ENCODE measurements at places on chromosomes 3 and 15.

- no peaks in the 10 kb centered on the region for H3K27me3 ChIP-seq
- H3K27ac ChIP-seq, result no peak overlapping the region
- no peaks in the 10 kb centered on the region for H3K4me1 ChIP-seq
- no peak overlapping the region for H3K4me3 ChIP-seq
- no peaks in the 10 kb centered on the region for H3K36me3 ChIP-seq
These were observed 163.6 kb downstream of the TUSC7 start for GRCh38 chr3:116873142-116873541.

DNA sequence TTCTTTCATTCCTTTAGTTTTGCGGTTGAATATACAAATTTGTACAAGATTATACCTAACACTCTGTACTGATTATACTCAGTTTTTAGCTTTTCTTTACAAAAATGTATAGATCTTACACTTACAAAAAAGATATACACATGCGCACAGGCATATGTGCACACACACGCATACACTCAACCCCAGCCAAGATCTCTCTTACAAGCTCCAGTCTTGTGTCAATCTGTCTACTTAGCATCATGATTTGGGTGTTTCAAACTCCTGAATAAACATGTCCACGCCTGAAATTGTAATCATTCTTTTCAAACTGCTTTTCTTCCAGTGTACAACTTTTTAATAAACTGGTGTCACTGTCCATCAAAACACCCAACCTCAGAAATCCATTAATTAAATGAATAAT, 180.7 kb downstream of the NAALADL2 start:
- no peak for DNase-seq
- no peak overlapping the region for H3K4me3 ChIP-seq
- no peaks in the 10 kb centered on the region for H3K36me3 ChIP-seq
- no peaks in the 10 kb centered on the region for H3K4me1 ChIP-seq

DNA sequence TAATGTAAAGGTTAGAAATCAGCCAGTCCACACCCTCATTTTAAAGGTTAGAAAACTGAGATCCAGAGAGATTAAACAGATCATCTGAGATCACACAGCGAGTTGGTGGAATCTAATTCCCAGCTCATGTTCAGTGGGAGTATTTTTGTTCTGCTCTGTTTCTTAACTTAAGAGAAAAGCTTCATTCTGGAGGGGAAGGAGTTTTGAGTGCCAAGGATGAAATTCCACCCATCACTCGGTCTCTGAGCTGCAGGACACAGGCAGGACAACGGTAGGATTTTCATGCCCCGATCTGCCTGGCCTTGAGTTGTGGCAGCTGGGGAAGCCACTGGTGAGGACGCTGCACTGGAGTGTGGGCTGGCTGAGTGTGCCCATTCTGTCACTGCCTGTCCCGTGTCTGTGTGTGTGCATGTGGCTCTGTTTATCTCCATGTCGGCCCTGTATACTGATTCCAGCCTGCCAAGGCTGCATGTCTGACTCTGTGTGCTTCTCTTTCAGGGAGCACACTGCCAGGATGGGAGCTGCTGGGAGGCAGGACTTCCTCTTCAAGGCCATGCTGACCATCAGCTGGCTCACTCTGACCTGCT, 94.3 kb downstream of the CEMIP start:
- no peak overlapping the region for H3K27ac ChIP-seq
- no peaks in the 10 kb centered on the region for H3K36me3 ChIP-seq
- H3K4me1 ChIP-seq, result peaks cover 5% of the 10 kb centered on the region
- no peak overlapping the region for H3K4me3 ChIP-seq

DNA sequence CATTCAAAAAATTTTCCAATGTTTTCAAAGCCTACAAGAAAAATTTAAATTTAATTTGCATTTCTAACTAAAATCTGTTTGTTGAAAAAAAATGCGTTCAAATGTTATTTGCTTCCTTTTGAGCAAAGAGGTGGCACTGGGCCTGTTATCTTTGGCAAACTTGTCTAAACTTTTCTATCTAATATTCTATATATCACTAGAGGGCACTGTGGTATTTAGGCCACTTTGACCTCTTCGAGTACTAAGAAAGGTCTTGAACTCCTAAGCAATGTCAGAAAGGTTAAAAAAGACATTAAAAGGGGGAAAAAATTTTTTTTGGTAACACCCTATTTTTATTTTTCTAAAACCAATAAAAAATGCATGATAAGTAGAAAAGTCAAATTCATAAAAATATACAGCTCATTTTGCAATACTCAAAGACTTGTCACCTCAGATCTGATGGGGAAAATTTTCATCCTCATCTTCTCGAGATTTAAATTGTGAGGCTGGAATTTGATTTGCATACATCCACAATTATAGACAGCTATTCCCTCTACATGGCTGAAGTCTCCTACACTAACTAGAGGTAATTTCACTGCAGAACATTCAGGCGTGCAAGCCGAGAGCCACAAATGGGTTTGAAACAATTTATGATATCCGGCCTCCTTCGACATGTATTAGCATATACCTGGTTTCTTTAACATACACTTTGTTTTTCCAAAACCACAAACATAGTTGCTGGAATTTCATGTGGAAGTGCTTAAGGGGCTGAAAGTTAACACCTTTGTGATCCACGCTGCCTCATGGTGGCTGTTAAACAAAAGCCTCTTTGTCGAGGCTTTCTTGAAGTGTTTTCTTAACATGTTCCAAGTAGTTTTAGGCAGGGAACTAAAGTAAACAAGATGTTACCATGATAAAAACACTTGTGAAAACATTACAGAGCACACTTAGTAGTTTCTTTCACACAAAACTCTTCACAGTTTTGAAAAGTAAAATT, 576.4 kb downstream of the FOXP1 start:
- H3K27me3 ChIP-seq, result no peaks in the 10 kb centered on the region
- peak overlapping the region; percentile 98 for H3K27ac ChIP-seq
- peaks cover 18% of the 10 kb centered on the region for H3K36me3 ChIP-seq
- H3K4me1 ChIP-seq, result peaks cover 47% of the 10 kb centered on the region

DNA sequence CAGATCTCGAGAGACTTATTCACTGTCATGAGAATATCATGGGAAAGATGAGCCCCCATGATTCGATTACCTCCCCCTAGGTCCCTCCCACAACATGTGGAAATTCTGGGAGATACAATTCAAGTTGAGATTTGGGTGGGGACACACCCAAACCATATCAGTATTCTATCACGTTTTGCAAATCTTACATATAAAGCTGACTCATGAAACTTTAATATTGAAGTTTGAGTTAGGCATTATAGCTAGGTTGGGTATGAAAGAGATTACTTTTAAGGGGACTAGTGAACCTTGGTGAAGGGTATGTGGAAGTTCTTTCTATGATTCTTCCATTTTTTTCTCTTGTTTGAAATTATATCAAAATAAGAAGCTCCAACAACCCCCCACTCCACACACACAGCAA, 117.7 kb upstream of the RASGRP1 start:
- no peak for DNase-seq
- H3K4me3 ChIP-seq, result no peak overlapping the region
- no peaks in the 10 kb centered on the region for H3K27me3 ChIP-seq
- no peak overlapping the region for H3K27ac ChIP-seq
- no peaks in the 10 kb centered on the region for H3K36me3 ChIP-seq

GRCh38 chr15:82803793-82804574, 1.9 kb downstream of the FSD2 start:
- H3K27me3 ChIP-seq, result no peaks in the 10 kb centered on the region
- no peak overlapping the region for H3K27ac ChIP-seq
- peaks cover 21% of the 10 kb centered on the region for H3K4me1 ChIP-seq
- no peaks in the 10 kb centered on the region for H3K36me3 ChIP-seq
- no peak for DNase-seq
- no peak overlapping the region for H3K4me3 ChIP-seq

- H3K4me1 ChIP-seq, result no peaks in the 10 kb centered on the region
- H3K4me3 ChIP-seq, result no peak overlapping the region
- H3K27me3 ChIP-seq, result no peaks in the 10 kb centered on the region
These were observed 65.1 kb downstream of the PIK3CB start for GRCh38 chr3:138769616-138770015.

GRCh38 chr3:45507820-45508317, 86.7 kb upstream of the LIMD1 start:
- no peak overlapping the region for H3K4me3 ChIP-seq
- H3K27ac ChIP-seq, result no peak overlapping the region
- H3K27me3 ChIP-seq, result no peaks in the 10 kb centered on the region
- no peaks in the 10 kb centered on the region for H3K4me1 ChIP-seq
- peaks cover 14% of the 10 kb centered on the region for H3K36me3 ChIP-seq
- no peak for DNase-seq

GRCh38 chr3:120569222-120570057, 26.7 kb upstream of the NDUFB4 start:
- peaks cover 7% of the 10 kb centered on the region for H3K27me3 ChIP-seq
- no peak overlapping the region for H3K4me3 ChIP-seq
- no peaks in the 10 kb centered on the region for H3K36me3 ChIP-seq
- no peak for DNase-seq
- H3K4me1 ChIP-seq, result no peaks in the 10 kb centered on the region

DNA sequence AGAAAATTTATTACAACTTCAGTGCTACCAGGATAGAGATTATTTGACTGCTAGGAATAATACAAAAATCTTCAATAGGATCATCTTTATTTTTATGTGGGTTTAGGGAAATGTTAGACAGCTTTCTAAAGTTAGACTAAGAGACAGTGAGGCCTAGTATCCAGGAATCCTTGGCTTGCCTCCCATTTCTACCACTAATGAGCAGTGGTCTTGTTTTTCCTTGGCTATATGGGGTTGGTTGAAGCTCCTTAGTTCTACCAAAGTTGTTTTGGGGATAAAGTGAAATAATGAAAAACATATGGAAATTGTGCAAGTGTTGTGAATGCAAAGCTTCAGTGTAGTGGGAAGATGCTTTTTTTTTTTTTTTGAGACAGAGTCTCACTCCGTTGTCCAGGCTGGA, 16.8 kb downstream of the AP4E1 start:
- no peaks in the 10 kb centered on the region for H3K27me3 ChIP-seq
- no peak overlapping the region for H3K4me3 ChIP-seq
- DNase-seq, result no peak
- no peaks in the 10 kb centered on the region for H3K4me1 ChIP-seq

- H3K27me3 ChIP-seq, result peaks cover 5% of the 10 kb centered on the region
- no peak for DNase-seq
- H3K36me3 ChIP-seq, result no peaks in the 10 kb centered on the region
- no peaks in the 10 kb centered on the region for H3K4me1 ChIP-seq
These were observed 81.1 kb upstream of the MFGE8 start for GRCh38 chr15:88994286-88994685.

- no peak within 1 kb of the TSS for H3K27ac ChIP-seq
- H3K36me3 ChIP-seq, result no peaks in the 10 kb centered on the region
- peak; percentile 20 for DNase-seq
- no peak within 1 kb of the TSS for H3K4me3 ChIP-seq
These were observed at the start of gene PCOLCE2 for GRCh38 chr3:142888481-142889211. Gene PCOLCE2 (minus strand): TSS chr3:142889083. CDS start chr3:142888896, 187 bp downstream.

DNA sequence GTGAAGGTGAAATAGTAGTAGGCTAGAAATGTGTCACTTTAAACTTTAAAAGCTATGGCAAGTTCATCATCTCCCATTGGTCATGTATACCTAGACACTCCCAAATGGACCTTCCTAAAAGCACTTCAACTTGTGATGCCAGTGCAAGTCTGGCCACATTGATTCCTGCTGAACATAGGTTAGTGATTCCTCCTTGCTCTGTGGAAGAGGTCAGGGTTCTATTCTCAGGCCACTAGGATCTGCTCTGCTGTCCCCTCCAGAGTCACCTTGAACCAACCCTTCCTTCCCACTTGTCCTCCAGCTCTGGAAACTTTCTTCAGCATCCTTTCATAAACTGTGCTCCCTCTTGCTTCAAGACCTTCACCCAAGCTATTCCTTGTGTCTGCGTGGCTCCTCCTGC, 301.7 kb downstream of the RPLP1 start:
- no peak overlapping the region for H3K27ac ChIP-seq
- DNase-seq, result no peak
- H3K27me3 ChIP-seq, result no peaks in the 10 kb centered on the region

GRCh38 chr15:33309602-33310276, 1.0 kb upstream of the RYR3 start:
- H3K36me3 ChIP-seq, result no peaks in the 10 kb centered on the region
- H3K4me3 ChIP-seq, result no peak overlapping the region
- no peaks in the 10 kb centered on the region for H3K4me1 ChIP-seq

DNA sequence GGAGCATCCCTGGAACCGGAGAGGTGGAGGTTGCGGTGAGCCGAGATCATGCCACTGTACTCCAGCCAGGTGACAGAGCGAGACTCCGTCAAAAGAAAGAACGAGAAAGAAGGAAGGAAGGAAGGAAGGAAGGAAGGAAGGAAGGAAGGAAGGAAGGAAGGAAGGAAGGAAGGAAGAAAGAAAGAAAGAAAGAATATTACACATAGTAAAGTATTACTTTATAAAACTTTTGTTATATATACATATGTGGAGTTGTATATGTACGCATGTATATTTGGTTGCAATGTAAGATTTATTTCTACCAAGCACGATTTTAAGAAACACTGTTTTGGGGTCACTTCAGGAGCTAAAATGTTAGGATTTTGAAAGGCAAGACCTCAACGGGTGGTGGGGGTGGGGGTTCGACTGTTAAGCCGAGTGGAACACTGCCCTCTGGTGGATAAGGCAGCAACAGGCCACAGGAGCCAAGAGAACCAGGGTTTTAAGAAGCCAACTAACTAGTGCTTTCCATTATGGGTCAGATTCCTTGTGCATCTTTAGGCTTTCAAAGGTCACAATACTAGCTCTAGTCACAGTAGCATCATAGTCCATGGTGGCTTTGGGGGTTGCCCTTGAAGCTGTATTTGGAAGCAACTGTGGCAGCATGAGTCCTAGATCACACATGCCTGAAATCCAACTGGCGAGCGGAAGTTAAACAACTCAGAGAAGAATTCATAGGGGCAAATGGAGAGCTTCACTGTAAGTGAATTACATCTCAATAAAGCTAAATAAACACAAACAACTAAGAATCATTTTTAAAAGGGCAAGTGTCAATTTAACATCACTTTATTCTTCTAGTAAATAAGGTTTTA, 22.5 kb downstream of the GLB1 start:
- H3K27ac ChIP-seq, result no peak overlapping the region
- H3K4me3 ChIP-seq, result no peak overlapping the region
- peak; percentile 79 for DNase-seq

DNA sequence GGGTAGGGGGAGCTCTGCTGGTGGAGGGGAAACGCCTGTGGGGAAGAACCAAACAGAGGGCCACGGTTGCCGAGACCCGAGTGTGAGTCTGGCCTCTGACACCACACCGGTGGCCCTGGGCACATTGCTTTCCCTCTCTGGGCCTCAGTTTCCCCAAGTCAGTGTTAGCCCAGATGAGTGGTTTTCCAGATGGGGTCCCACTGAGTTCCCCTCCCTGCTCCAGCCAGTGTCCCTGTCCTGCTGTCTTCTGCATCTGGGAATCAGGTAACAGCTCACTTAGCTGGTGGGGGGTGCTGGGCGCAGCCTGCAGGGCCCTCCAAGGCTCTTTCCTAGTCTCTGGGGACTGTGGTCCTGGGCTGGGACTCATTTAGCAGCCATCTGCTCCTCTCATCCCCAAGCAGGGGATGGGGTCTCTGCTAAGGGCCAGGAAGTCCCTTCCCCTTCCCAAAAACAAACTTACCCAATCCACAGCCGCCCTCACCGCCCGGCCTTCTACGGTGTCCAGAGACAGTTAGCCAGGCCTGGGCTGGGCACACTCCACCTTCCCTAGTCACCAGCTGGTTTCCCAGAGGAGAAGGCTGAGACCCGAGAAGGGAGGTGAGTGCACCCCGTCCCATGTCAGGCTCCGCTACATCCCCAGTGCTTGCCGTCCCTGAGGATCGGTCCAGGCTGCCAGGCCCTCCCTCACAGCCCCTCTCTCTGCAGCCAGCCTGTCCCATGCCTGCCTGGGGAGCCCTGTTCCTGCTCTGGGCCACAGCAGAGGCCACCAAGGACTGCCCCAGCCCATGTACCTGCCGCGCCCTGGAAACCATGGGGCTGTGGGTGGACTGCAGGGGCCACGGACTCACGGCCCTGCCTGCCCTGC, 676 bp downstream of the GP9 start:
- no peak overlapping the region for H3K27ac ChIP-seq
- DNase-seq, result no peak
- H3K27me3 ChIP-seq, result peaks cover 36% of the 10 kb centered on the region
- H3K36me3 ChIP-seq, result no peaks in the 10 kb centered on the region
